Osteocyte (in vitro differentiated cells): ENCODE measurements at places on chromosomes 3 and 15. TPM values are rescaled to one million over a fixed set of nuclear protein-coding genes. Genes with fewer than 3 reads are reported as not detected.

The MYL3 gene
- total RNA-seq = 1.6 and 3.0 TPM in 2 replicates

The C3orf80 gene
- not detected in 2 replicates for total RNA-seq

GRCh38 chr3:45029661-45030060 is 3.6 kb downstream of the CLEC3B start:
- H3K4me1 ChIP-seq = peaks cover 68% of the 10 kb centered on the region
- H3K36me3 ChIP-seq = peaks cover 6% of the 10 kb centered on the region
- peak overlapping the region; percentile 85 for H3K27ac ChIP-seq
- H3K4me3 ChIP-seq = no peak overlapping the region

DNA sequence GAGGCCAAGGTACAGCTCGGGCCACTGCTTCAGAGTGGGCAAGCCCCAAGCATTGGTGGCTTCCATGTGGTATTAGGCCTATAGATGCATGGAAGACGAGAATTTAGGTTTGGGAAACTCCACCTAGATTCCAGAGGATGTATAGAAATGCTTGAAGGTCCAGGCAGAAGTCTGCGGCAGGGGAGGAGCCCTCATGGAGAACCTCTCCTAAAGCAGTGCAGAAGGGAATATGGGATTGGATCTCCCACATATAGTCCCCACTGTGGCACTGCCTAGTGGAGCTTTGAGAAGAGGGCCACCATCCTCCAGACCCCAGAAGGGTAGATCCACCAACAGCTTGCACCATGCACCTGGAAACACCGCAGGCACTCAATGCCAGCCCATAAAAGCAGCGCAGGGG is 48.1 kb upstream of the XXYLT1 start:
- no peak for DNase-seq
- no peaks in the 10 kb centered on the region for H3K27me3 ChIP-seq
- H3K27ac ChIP-seq = no peak overlapping the region
- H3K4me1 ChIP-seq = no peaks in the 10 kb centered on the region
- H3K4me3 ChIP-seq = no peak overlapping the region
